ENCODE measurements at places on chromosomes 1 and 21.

DNA sequence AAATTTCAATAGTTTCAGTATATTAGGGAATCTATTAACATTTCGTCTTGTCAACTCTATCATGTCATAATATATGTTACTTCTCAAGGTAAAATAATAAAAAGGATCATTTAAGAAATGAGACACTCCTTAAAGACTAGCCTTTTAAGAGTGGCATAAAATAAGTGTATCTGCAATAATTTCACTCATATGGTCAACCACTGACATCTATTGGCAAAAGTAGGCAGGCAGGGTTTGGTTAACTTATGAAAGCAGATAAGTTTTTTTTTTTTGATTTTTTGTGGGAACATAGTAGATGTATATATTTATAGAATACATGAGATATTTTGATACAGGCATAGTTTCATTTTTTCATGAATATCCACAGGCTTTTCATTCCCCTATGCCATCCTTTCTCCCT, 5.5 kb upstream of the RGS21 start:
- DNase-seq = peak; percentile 24

DNA sequence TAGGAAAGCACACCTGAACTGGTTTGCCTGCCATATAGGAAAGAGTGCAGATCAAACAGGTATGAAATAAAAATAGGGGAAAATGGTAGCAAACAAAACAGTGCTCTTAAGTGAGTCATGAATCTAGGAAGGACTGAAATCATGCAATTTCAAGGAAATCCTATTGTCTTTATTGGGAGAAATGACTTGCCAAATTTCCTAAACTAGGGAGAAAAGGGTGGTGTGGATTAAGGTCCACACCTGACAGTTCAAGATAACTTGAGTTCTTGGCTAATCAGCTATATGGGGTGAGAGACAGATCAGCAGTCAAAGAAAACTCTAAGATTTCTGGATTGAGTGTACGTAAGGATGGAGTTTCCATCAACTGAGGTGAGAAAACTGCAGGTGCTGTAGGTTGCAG, 101.1 kb downstream of the PRKAB2 start:
- DNase-seq = no peak

- DNase-seq = no peak
Observed at GRCh38 chr1:226684026-226684425, 55.1 kb downstream of the ITPKB start.

- no peak for DNase-seq
Observed at GRCh38 chr1:212643877-212644276, 35.3 kb downstream of the ATF3 start.

DNA sequence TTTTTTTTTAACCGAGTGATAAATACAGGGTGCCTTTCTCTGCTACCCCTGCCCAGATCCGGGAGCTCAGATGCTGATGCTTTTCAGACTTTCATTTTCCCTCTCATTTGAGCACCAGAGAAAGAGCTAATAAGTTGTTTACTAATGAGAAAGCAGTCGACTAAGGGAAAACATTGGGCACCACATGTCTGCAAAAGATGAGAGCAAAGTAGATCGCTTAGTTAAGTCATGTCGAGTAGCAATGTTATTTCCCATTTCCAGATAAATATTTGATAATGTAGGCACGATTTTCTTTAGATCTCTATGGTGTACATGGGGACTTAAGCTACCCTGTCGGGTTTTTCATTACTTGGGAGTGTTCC, 1.2 kb downstream of the PKN2 start:
- DNase-seq = no peak

DNA sequence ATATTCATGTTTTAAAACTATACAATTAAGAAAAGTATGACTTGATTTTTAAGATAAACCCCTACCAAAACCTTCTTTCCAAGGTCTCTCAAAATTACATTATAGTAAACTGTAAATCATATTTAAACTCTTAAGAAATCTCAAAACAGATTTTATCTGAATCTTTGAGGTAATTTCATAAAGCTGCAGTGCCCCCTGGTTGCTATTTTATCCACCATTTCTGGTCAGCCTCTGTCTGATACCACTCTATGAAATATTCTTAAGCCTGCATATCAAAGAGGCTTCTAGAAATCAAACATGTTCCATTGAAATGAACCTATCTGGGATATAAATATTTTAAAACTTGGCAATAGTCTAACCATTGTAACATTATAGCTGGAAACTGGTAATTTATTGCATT, 317.3 kb downstream of the COL11A1 start:
- DNase-seq = no peak

GRCh38 chr1:17665950-17666720, 89.0 kb upstream of the ACTL8 start:
- DNase-seq = no peak

- peak; percentile 46 for DNase-seq
Observed at GRCh38 chr1:47507881-47508701, 70.2 kb downstream of the FOXD2 start.

- DNase-seq = peak; percentile 88
Observed at GRCh38 chr1:11893907-11894251, 32.3 kb downstream of the KIAA2013 start.

DNA sequence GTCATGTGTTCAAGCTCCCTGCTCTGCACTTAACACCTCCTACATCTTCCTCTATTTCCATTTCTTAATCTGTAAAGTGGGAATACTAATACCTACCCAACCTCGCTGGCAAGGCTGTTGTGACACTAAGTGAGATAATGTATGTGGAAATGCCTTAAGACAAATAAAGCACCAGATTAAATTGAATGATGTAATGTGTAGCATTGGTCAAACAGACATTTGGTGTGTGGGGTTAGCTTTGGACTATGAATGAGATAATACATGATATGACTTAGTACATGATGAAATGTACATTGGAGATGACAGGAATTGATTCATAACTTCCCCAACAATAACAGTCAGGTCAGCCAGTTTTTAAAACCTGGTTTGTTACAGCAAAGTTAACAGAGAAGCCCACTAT, 5.2 kb downstream of the AMPD1 start:
- no peak for DNase-seq

DNA sequence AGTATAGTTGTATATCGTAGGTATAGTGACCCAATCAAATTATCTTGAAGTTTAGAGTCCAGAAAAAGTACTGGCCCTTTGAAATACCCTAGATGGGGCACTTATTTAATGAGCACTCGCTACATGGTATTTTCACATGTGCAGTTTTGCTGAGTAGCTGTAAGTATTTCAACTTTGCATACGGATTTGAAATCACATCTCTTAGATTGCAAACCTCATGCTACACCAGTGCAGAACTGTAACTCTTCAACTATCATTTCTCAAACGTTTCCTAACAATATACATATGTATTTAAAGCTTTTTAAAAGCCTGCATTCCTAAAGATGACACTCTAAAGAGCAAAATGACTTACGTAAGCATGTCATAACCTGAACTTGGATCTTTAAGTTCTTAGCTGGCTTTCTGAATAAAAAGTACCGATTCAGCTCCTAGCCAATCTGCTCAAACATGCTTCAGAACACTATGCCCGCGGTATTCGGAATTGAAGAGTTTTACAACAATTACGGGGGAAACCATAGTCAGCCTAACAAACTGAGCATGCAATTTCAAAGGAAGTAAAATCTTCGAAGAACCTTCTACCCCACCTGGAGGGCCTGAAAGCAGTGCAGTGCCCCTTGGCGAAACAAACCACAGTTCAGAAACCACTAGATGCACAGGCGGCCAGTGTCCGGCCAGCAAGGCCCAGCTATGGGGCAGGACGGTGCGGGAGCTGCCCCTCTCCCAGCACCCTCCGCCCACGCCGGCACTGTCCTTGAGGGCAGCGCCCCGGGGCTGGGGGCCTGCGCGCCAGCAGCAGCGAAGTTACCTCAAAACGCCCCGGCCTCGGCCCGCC, 863 bp downstream of the FH start:
- no peak for DNase-seq

GRCh38 chr21:35720208-35720731, 340.1 kb downstream of the SETD4 start:
- no peak for DNase-seq

DNA sequence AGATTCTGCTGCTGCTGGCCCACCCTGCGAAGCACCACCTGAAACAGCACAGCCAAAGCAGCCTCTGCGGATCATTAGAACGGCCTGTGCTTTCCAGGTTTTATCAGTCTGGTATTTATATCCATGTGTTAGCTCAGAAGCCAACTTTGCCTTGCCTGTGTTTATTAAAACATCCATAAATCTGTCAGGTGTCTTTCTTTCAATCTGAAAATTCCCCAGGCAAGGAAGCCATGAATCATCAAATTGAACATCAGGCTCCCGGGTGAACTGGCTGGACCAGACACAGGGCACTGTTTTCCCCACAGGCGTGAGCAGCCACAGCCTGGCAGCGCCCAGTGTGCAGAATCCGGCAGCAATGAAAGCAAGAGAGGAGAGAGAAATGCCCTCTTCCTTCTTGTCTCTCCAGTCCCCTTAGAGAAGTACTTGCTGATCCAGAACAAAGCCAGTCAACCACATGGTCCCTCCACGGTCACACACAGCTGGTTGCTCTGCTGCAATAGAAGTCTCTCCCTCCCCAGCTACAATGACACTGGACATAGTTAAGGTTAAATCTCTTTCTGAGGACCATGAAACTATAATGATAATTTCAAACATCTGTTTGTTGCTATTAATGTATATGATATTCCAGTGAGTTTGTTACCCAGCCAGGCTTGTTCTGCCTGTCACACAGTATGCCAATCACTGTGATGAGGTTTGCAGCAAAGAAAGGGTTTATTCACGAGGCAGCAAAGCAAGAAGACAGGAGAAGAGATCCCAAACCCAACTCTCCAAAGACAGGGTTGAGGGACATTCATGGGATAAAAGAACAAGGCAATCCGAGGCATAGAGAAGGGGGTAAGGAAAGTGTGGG, 212.1 kb upstream of the FMN2 start:
- DNase-seq = no peak

- DNase-seq = peak; percentile 77
Observed at GRCh38 chr1:200038981-200039848, 11.7 kb downstream of the NR5A2 start.

DNA sequence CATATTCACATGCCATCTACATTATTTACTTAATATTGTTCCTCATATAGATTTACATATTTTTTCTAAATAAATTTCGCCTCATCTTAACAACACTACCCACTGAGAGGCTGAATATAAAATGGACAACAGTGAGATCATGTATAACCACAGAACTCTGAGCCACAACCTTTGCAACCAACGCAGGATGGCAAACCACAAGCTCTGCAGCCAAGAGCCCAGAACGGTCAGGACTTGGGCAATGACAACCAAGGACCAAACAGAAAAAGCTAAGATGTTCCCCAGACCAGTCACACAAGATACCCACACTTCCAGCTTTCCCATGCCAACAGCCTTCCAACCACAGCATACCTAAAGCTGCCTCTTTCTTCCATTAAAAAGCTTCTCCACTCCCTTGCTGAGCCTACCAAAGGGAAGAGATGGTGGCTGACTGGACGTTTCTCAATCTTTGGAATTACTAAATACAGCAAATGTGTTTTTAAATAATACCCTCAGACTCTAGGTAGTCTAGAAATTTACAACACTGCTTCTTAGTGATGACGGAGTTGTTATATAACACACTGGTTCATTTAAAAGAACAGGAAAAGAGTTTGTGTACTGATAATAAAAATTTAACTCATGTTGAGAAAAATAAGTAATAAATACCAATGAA, 117.9 kb downstream of the AKT3 start:
- no peak for DNase-seq

- no peak for DNase-seq
Observed at GRCh38 chr1:183506561-183506960, 34.3 kb downstream of the SMG7 start.

DNA sequence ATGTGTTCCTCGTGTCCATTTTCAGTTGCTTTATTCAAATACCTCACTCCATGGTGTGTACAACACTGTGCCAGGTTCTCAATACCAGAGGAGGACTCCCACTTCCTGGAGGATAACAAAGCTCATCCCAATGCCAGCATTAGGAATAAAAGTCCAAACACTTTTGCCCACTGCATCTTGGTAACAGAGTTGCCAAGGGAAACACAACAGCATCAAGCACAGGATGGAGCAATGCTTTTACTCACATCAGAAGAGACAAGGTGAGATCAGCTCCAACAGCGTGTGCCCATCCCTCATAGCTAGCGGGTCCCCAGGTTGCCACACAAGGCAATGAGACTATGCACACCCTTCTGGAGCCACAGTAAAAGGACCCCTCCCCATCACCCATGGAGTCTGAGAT, 2.9 kb downstream of the KRTAP20-4 start:
- no peak for DNase-seq

GRCh38 chr21:43740497-43741156, 21.7 kb downstream of the PDXK start:
- peak; percentile 67 for DNase-seq

DNA sequence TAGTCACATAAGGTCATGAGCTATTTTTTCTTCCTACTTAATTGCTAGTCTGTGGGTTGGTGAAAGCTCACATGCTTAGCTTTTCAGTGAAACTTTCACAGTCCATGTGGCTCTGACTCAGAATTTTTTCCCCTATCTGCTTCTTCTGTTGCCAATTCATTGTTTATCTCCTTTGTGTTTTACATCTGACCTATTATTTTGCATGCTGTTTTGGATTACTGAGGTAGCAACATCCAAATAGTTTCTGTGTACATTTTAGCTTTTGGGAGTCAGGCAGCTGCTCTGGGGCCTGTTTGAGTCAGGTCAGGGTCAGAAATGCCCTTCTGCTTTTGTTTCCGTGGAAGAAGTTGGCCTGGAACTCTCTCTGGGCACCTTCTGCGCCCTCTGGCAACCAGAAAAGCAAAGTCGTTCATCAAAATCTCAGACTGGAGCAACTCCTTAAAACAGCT, 40.0 kb downstream of the ROR1 start:
- DNase-seq = no peak

GRCh38 chr1:23868557-23869016, 497 bp upstream of the FUCA1 start:
- DNase-seq = peak; percentile 38

DNA sequence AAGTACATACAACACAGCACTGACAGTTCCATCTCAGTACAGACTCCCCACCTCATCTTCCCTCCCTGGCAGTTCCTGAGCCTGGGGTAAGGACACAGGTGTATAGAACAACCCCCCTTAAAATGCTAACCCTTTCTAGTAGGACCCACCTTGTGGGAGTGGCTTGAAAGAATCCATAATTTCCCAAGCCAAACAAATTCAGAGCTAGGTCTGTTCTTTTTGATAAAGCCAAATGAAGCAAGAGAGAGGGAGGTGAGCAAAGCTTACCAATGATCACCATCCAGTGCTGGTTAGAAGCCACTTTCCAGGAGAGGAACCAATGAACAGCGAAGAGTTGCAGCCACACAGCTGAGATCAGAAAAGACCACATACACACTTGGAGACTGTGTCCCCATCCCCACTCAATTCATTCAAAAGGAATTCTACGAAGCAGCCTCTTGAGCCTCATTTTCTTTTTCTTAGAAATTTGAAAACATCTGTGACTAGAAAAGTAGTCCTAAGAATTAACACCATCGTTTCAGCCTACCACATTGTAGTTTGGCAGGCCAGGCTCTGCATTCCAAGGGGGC, 9.2 kb downstream of the UBE2Q1 start:
- DNase-seq = no peak

GRCh38 chr1:67853704-67854103, 20.4 kb upstream of the GNG12 start:
- DNase-seq = peak; percentile 82

DNA sequence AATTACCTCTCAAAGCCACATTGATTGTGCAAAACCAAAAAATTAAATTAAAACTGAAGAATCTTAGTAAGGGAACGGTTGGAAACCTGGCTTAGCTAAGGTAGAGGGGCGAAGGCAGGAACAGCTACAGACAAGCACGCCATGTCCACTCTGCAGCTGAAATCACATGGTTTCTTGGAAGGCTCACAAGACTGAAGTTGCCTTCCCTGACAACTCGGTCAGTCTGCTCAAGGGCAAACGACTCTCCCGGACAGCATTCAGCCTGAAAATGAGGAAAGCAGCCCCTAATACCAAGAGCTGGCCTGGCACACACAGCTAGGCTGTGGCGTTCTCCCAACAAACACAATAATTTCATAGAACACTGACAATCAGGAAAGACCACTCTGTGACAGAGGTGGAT, 22.7 kb upstream of the BECN2 start:
- DNase-seq = no peak

All from D341Med (cell line).